RPMI7951 (cell line): ENCODE measurements at places on chromosomes 2 and 18. TPM values are rescaled to one million over a fixed set of nuclear protein-coding genes. Genes with fewer than 3 reads are reported as not detected.

FAM237A gene
- total RNA-seq, result not detected in 2 replicates

DNA sequence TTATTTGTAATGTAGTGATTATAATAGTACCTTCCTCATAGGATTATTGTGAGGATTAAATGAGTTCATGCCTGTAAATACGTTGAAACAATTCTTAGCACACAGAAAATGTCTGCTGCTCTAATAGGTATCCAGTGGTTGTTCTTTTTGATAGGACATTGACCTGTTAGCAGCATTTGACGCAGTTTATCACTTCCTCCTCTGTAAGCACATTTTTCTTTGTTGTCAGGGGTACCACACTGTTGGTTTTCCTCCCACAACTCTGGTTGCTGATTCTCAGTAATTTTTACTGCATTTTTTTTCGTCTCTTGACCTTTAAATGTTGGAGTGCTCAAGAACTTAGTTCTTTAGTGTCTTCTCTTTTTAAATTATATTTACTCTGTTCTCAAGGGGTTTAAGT is 15.4 kb downstream of the PPM1B start:
- no peak for DNase-seq

- no peak for DNase-seq
Observed at GRCh38 chr2:233100192-233100998, 40.3 kb downstream of the INPP5D start.

DNA sequence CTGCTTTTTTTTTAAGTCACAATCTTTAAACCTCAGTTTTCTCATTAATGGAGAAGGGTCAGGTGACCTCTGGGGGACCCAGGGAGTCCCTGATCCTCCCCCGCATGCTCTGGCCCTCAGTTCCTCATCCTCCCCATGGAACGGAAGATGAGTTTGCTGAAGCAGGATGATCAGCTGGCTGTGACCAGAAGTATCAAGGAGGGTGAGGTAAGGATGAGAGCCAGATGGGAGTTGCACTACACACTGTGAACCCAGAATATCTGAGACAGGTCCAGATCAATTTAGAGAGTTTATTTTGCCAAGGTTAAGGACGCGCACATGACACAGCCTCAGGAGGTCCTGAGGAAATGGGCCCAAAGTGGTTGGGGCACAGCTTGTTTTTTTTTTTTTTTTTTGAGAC is 3.8 kb downstream of the CATIP start:
- DNase-seq, result no peak

DNA sequence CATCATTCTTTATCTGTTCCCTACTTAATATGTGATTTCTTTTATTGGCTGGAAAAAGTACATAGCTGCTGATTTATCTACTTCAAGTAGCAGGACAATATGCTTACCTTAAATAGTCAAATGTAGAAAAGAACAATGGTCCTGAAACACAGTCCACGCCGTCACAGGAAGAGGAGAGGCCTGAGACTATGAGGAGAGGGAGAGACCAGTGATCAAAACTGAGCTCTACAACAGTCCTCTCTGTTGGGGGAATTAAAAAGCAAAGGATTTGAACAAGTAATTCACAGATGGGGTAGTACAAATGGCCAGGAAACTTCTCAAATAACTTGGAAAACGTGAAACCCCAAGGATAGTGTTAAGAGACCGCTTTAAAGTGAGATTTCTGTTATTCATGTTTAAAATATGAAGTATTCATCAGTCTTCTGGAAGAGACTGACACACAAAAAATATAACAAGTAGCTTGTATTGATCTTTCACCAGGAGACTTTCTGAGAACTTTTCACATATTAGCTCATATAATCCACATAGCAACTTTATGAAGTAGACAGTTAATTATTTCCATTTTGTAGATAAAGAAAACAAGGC is 20.2 kb downstream of the SCYGR8 start:
- no peak for DNase-seq

GRCh38 chr18:68962623-68963022 is 164.7 kb downstream of the CCDC102B start:
- no peak for DNase-seq

GRCh38 chr18:3186678-3187658 is 32.8 kb downstream of the MYOM1 start:
- DNase-seq, result no peak

DNA sequence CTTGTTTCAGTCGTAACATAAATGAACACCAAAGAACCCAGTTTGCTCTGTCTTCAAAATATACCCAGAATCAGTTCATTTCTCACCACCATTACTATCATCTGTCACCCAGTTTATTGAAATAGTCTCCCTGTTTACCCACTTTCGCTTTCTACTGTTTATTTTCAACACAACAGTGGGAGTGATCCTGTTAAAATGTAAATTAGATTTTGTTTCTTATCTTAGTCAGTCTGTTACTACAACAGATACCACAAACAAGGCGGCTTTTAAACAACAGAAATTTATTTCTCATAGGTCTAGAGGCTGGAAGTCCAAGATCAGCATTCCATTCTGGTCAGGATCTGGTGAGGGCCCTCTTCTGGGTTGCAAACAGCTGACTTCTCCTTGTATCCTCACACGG is 74.8 kb downstream of the ARHGAP15 start:
- DNase-seq, result no peak

DNA sequence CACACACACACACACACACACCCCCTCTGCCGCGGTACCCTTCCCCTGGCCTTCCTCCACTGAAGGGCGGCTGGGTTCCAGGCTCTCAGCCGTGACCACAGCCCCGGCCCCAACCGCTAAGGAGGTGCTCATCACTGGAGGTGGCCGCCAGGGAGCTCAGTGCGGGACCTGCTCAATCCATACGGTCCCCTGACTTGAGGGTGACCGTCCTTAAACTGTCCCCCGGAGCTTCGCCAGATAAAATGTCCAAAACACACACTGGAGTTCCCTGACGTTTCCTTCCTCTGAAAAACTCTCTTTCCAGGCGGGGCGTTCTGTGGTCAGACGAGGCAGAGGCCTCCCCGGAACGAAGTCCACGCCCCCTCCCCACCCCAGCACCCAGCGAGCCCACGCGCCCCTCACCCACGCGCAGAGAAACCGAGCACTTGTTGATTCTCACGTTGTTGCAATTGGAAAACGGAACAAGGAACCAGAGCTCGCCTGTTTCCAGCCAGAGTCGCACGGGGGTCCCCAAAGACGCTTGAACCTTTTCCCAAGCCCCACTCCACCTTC is 1.4 kb downstream of the MBP start:
- no peak for DNase-seq

DNA sequence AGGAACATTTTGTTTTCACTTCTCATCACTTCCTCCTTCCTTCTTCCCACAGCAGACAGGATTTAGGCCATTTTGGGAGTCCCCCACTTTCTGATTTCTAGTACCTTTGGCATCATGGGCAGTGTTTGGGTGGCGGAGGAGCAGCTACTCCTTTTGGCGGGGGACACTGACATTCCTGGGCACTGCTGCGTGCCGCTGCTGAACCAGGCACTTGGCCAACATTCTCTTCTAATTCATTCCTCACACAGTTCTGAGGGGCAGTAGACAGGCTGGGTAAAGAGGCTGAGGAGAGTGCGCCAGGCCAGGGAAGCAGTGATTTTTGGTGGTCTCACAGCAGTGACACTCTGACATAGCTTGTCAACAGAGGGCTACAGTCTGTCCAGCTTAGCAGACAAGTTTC is 270.2 kb downstream of the LOXHD1 start:
- DNase-seq, result peak; percentile 13

- DNase-seq, result no peak
Observed at GRCh38 chr2:53424902-53425301, 342.7 kb upstream of the CHAC2 start.

DNA sequence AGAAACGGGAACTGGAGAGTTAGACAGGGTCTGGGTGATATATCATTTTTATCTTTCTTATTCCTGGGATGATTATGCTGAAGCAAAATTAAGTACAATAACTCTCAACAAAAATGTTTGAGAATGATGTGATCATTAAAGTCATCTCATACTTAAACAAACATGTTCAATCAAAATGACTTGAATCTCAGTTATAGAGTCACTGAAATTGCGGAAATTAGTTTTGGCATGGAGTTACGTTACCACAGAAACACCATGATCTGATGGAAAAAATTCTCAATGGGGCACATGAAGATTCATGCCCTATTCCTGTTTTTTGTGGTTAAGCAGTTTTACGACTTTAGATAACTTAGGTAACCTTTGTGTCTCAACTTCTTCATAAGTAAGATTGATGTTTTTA is 757.7 kb downstream of the EPHA4 start:
- DNase-seq, result no peak

DNA sequence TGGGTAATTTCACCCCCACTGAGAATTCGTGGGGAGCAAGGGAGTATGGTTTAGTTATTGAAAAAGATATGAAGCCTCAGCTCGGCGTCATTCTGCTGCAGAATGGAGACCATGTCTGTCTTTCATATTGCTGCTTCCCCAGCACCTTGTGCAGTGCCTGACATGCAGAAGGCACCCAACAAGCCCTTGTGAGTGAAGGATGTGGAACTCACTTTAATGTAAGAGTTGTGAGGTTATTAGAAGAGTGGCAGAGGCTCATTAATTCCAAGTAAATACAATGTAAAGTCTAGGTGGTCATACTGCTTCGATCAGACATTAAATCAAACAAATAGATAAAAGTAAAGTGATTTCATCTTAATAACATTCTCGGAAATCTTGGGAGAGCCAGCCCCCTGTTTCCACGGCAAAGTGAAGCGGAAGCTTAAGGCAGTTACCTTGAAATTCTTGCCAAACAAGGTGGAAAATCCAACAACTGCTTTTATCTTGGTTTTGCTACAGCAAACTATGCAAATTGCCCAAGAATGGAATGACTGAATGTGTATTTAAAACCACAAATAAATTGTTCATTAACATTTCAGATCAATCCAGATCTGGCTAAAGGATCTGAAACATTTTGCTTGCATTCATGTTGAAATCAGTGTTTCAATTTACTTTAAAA is 9.6 kb downstream of the CFAP221 start:
- DNase-seq, result no peak

DNA sequence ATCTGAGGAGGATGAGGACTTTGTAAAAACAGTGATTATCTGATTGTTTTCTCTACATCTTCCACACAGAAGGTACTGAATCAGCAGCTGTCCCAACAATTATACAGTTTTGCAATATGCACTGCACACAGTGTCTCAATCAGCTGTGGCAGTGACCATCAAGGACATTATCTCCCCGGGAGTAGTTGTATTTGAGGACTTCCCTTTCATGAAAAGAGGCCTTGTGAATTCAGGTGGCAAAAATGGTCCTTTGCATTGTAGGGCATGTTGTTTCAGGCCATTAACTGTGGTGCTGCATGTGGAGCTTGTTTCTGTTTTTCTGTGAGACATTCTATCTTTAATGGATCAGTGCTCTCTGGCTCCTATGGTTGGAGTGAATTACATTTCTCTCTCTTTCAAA is 779.4 kb upstream of the FSHR start:
- no peak for DNase-seq

GRCh38 chr2:190562121-190562520 is 27.6 kb upstream of the NEMP2 start:
- DNase-seq, result no peak

GRCh38 chr2:109451671-109452070 is 162.1 kb downstream of the SEPTIN10 start:
- DNase-seq, result no peak
